Uterus (tissue), 4 donors: ENCODE measurements at places on chromosomes 1 and 21. TPM values are rescaled to one million over a fixed set of nuclear protein-coding genes. Genes with fewer than 3 reads are reported as not detected.

- no peak for DNase-seq
Measured at GRCh38 chr21:36379251-36379650, 5.9 kb upstream of the CHAF1B start.

GRCh38 chr1:156099282-156099681 lies 15.2 kb upstream of the LMNA start:
- DNase-seq = no peak

GRCh38 chr1:75444220-75444619 lies 166.7 kb downstream of the SLC44A5 start:
- DNase-seq = no peak

GRCh38 chr21:41277846-41278245 lies 38.8 kb upstream of the FAM3B start:
- no peak for DNase-seq

Gene HSD3B1
- total RNA-seq = not detected

GRCh38 chr1:73662526-73662925 lies 535.5 kb downstream of the LRRIQ3 start:
- DNase-seq = no peak

- no peak for DNase-seq
Measured at GRCh38 chr1:20982316-20982715, 194.4 kb downstream of the EIF4G3 start.

- no peak for DNase-seq
Measured at GRCh38 chr1:73832276-73833181, 365.4 kb downstream of the LRRIQ3 start.

GRCh38 chr1:40749817-40750216 lies 33.8 kb upstream of the KCNQ4 start:
- DNase-seq = no peak

- DNase-seq = no peak
Measured at GRCh38 chr1:67201891-67202290, 35.6 kb downstream of the IL23R start.

DNA sequence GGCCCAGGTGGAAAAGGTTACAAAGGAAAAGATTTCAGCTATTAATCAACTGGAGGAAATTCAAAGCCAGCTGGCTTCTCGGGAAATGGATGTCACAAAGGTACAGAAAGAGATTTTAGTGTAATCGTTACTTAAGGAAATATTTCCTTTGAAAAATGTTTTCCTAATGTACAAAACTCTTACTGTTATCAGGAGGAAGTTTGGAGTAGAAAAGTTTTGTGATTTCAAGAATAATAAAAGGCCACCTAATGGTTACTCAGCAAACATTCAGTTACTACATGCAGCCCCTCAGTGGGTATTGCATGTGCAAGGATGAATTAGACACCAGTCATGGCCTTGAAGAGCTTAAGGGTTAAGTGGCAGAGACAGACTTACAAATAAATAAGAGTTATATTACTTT lies 85.2 kb downstream of the SDCCAG8 start:
- DNase-seq = no peak

GRCh38 chr1:228163776-228164519 lies 1.7 kb upstream of the IBA57 start:
- DNase-seq = peak; percentile 20

DNA sequence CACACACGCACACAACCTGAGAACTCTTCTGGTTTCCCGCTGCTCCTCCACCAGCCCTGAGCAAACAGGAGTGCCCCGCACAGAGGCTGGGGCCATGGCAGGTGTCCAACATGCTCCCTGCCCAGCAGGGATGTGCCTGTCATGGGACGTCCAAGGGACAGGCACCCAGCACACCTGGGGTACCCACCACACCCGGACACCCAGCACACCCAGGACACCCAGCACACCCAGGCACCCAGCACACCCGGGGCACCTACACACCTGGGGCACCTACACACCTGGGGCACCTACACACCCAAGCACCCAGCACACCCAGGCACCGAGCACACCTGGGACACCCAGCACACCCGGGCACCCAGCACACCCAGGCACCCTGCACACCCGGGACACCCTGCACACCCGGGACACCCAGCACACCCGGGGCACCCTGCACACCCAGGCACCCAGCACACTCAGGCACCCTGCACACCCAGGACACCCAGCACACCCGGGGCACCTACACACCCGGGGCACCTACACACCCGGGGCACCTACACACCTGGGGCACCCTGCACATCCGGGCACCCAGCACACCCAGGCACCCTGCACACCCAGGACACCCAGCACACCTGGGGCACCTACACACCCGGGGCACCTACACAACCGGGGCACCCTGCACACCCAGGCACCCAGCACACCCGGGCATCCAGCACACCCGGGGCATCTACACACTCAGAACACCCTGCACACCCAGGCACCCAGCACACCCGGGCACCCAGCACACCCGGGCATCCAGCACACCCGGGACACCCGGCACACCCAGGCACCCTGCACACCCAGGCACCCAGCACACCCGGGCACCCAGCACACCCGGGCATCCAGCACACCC lies 37.9 kb downstream of the UBE2G2 start:
- DNase-seq = no peak

Gene LCA5L
- total RNA-seq = 0.26 TPM

- DNase-seq = no peak
Measured at GRCh38 chr1:211735208-211736170, 60.1 kb upstream of the NEK2 start.

Gene CDK11B
- 9.7 TPM for total RNA-seq

DNA sequence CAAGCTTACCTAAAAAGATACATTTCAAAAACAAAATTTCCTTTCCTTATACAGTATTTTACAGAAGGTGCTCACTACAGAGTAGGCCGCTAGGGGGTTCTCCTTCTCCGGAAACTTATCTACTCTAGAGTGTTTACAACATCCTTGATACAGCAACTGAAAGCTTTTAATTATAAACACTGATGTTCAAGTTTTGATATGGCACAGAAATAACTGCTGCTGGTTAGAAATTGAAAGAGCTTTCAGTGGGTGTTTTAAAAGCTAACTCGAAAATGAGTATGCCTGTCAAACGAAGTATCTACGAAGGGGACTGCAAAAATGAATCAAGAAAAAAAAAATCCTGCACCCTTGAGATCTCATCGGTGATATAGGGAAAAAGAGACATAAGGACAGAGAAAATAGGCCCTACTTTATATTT lies 1.0 kb downstream of the YOD1 start:
- no peak for DNase-seq

Gene CRYAA
- not detected for total RNA-seq

Gene PADI1
- total RNA-seq = 0.14 TPM

GRCh38 chr1:233627376-233627775 lies 13.5 kb downstream of the KCNK1 start:
- DNase-seq = no peak

DNA sequence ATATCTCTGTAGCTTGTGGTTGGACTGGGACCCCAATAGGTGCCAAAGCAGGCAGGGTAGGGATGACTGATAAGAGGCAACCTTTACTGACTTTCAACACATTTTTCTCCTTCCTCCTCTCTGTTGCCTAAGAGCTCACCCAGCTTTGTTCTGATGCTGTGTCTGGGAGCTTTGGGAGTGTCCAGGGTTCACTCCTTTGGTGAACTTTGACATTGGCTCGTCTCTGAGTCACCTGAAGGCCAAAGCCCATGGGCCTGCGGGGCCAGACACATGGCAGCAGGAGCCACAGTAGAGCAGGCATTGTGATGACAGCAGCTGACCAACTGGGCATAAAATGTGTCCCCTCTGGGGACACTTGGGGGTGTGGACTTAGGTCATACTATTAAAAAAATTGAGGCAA lies 99.5 kb upstream of the ZNF644 start:
- DNase-seq = no peak

Gene CELSR2
- total RNA-seq = 9.6 TPM

Gene ASCL5
- total RNA-seq = not detected

GRCh38 chr1:98493469-98493868 lies 168.1 kb upstream of the SNX7 start:
- no peak for DNase-seq
